Activated T-cell treated with anti-CD3 and anti-CD28 coated beads, Interleukin-2, amount 50 U/mL, for 24 hours (primary cell): ENCODE measurements at places on chromosomes 3 and 15.

DNA sequence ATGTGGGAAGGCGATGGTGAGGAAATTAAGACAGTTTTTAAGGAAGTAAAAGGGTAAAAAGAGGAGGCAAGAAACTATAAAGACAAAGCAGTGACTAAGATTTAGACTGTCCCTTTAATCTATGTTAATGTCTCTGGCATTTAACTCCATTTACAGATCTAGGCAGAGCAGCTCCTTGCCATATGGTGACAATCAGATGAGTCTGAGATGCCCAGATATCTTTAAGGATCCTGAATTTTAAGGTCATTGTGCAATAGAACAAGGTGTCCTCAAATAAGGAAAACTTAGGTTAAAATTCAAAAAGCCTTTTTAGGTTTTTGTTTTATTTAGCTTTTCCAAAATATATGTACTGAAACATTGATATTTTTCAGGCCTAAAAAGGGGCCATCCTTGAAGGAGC lies 24.1 kb downstream of the RASGRP1 start:
- peaks cover 94% of the 10 kb centered on the region for H3K4me1 ChIP-seq
- peaks cover 85% of the 10 kb centered on the region for H3K36me3 ChIP-seq
- H3K4me3 ChIP-seq: no peak overlapping the region
- no peaks in the 10 kb centered on the region for H3K27me3 ChIP-seq
- H3K27ac ChIP-seq: peak overlapping the region; percentile 56

DNA sequence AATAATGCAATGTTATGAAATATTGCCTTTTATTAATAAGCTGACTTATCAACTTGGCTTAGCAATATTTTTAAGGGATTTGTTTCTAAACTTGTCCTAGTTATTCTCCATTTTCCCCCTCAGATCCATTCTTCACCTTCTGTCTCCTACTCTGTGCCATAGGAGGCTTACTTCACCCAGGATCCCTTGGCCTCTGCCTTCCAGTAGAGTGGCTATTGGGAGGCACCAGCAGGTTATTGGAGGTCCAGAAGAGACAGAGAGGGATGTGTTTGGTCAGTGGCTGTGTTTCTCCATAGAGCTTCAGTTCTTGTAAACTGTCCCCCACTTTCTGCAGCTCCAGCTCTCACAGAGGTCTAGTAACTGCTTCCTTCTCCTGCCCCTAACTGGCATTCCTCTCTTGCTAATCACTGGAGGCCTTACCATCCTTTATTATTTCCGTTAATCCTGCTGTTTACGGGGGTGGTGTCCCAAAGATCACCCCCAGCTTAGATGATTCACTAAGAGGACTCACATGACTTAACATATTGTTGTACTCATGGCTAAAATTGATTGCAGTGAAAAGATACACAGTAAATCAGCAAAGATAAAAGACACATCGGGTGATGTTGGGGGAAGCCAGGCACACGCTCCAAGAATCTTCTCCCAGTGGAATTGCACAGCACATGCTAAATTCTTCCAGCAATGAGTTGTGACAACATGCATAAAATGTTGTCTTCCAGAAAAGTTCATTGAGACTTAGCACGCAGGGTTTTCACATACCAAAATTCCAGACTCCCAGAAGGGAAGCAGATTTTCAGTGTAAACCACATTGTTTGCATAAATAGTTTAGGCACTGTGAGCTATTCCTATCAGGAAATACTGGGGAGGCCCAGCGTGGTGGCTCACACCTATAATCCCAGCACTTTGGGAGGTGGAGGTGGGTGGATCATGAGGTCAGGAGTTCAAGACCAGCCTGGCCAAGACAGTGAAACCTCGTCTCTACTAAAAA lies 67.5 kb downstream of the RPL22L1 start:
- H3K27ac ChIP-seq: no peak overlapping the region
- H3K27me3 ChIP-seq: peaks cover 51% of the 10 kb centered on the region
- H3K4me3 ChIP-seq: no peak overlapping the region
- no peak for DNase-seq
- no peaks in the 10 kb centered on the region for H3K4me1 ChIP-seq

- no peak overlapping the region for H3K4me3 ChIP-seq
- H3K27me3 ChIP-seq: peaks cover 3% of the 10 kb centered on the region
- DNase-seq: no peak
Measured at GRCh38 chr3:73423116-73423515, 201.6 kb downstream of the PDZRN3 start.

GRCh38 chr3:119318876-119319275 lies 24.7 kb downstream of the ARHGAP31 start:
- H3K4me3 ChIP-seq: no peak overlapping the region
- H3K27ac ChIP-seq: no peak overlapping the region
- no peaks in the 10 kb centered on the region for H3K27me3 ChIP-seq
- H3K4me1 ChIP-seq: peaks cover 39% of the 10 kb centered on the region
- no peak for DNase-seq

GRCh38 chr15:76155731-76156130 lies 95.9 kb downstream of the TMEM266 start:
- H3K4me1 ChIP-seq: peaks cover 31% of the 10 kb centered on the region
- peaks cover 8% of the 10 kb centered on the region for H3K27me3 ChIP-seq
- no peaks in the 10 kb centered on the region for H3K36me3 ChIP-seq
- no peak overlapping the region for H3K4me3 ChIP-seq
- no peak for DNase-seq
- H3K27ac ChIP-seq: peak overlapping the region; percentile 61

- DNase-seq: no peak
- no peak overlapping the region for H3K27ac ChIP-seq
- peaks cover 35% of the 10 kb centered on the region for H3K27me3 ChIP-seq
- H3K4me3 ChIP-seq: no peak overlapping the region
- no peaks in the 10 kb centered on the region for H3K36me3 ChIP-seq
Measured at GRCh38 chr15:65072027-65072426, 4.2 kb upstream of the RASL12 start.

- H3K4me1 ChIP-seq: no peaks in the 10 kb centered on the region
- H3K27me3 ChIP-seq: no peaks in the 10 kb centered on the region
- no peak overlapping the region for H3K4me3 ChIP-seq
- no peak for DNase-seq
- no peaks in the 10 kb centered on the region for H3K36me3 ChIP-seq
Measured at GRCh38 chr15:81358248-81358647, 15.8 kb downstream of the TMC3 start.

GRCh38 chr3:44939581-44940036 lies 36.4 kb downstream of the ZDHHC3 start:
- no peaks in the 10 kb centered on the region for H3K27me3 ChIP-seq
- H3K4me3 ChIP-seq: no peak overlapping the region

GRCh38 chr15:38532728-38533127 lies 31.9 kb downstream of the RASGRP1 start:
- H3K4me1 ChIP-seq: peaks cover 97% of the 10 kb centered on the region
- H3K4me3 ChIP-seq: no peak overlapping the region
- peaks cover 95% of the 10 kb centered on the region for H3K36me3 ChIP-seq

DNA sequence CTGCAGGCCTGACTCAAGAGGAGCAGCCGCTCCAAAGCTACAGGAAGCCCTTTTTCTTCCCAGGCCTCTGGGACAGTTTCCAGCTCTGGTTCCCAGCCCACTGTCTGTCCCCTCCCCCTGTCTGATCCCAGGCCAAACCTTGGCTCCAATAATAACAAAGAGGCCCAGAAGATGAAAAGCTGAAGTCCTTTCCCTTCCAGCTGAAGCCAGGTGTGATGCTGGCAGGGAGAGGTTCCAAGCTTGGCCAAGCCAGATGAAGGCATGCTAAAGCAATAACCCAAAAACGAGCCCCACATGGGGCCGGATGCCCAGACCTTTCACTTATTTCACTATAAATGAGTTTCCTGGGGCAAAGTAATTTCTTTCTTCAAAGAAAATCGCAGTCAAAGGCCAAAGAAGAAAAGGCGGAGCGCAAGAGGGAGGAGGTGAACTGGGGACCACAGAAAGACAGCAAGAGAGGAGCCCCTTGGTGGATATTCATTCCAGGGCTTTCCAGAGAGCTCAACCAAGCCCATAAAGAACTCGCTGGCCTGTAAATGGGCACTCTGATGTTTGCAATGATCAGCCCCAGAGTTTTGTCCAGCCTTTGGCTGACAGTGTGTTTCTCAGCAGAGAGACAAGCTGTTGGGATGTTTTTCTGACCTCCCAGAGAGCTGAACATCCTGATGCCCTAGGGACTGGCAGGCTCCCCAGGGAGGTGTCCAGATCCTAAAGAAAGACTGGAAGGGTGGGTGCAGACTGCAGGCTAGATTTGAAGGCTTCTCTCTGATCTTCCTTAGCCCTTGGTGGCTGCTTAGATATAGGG lies 157.6 kb downstream of the UACA start:
- no peaks in the 10 kb centered on the region for H3K4me1 ChIP-seq
- no peak overlapping the region for H3K27ac ChIP-seq
- H3K4me3 ChIP-seq: no peak overlapping the region
- no peak for DNase-seq
- no peaks in the 10 kb centered on the region for H3K36me3 ChIP-seq

DNA sequence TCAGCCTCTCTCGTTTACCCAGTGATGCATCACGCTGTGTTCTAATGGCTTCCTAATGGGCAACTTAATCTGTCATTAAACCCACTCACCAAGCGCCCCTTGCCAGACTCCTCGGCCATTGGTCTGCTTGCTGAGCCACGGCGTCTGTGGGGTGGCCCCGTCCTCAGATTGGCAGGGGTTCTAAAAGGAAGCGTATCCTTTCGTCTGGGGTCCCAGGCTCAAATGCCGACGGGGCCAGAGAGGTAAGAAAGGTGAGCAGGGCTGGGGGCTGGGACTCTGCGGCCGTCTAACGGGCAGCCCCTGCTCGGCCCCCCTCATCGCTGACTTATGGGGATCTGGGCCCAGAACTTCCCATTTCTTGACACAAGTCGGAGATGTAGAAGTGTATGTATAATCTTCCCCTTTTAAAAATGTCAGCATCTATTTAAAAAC lies 315.1 kb upstream of the PROK2 start:
- H3K27me3 ChIP-seq: peaks cover 29% of the 10 kb centered on the region
- H3K4me1 ChIP-seq: peaks cover 30% of the 10 kb centered on the region
- H3K4me3 ChIP-seq: peak overlapping the region; percentile 73
- peak overlapping the region; percentile 85 for H3K27ac ChIP-seq

DNA sequence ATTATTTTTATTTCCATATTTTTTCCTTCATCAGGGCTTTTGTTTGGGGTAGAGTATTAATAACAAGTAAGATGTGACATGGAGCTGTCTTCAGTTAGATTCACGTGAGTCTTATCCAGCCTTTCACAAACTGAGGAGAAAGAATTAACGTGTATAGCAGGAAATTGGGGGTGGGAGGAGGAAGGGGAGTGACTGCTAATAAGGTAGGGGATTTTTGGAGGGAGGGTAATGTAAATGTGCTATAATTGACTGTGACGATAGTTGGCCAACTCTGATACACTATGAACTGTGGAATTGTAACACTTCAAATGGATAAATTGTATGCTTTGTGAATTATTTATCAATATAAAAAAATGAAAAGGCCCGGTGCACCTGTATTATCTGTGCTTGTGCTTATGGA lies 8.9 kb downstream of the DUT start:
- H3K27ac ChIP-seq: no peak overlapping the region
- peaks cover 28% of the 10 kb centered on the region for H3K4me1 ChIP-seq
- no peak overlapping the region for H3K4me3 ChIP-seq
- no peaks in the 10 kb centered on the region for H3K27me3 ChIP-seq

GRCh38 chr15:58297639-58298038 lies 134.2 kb upstream of the LIPC start:
- H3K4me1 ChIP-seq: peaks cover 9% of the 10 kb centered on the region
- no peak overlapping the region for H3K27ac ChIP-seq
- no peak overlapping the region for H3K4me3 ChIP-seq
- no peaks in the 10 kb centered on the region for H3K36me3 ChIP-seq
- H3K27me3 ChIP-seq: no peaks in the 10 kb centered on the region

DNA sequence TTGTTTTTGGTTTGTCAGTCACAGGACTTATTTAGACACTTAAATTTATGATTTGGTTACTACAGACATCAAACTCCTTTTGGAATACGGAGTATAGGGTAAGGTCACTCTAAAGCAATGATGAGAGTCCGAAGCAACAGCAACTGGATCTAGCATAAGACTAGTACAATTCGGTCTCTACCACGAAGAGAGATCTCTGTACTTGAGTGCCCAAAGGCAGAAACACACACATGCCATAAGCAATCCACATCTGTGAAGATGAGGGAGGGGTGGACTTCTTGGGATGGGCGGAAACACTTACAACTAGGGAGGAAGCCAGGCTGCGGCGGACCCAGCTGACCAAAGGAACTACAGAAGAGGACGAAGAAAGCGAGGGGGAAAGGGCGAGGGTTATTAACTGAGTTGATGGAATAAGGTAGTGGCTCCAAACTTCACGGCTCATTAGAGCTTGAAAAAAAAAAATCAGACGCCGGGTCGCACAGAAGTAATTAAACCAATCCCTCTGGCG lies 595 bp downstream of the DPH6 start:
- H3K27ac ChIP-seq: peak overlapping the region; percentile 99
- no peak for DNase-seq
- H3K4me3 ChIP-seq: peak overlapping the region; percentile 89
- H3K4me1 ChIP-seq: peaks cover 33% of the 10 kb centered on the region
- H3K36me3 ChIP-seq: peaks cover 14% of the 10 kb centered on the region

- no peak overlapping the region for H3K27ac ChIP-seq
- no peak overlapping the region for H3K4me3 ChIP-seq
- DNase-seq: no peak
- H3K27me3 ChIP-seq: peaks cover 11% of the 10 kb centered on the region
- peaks cover 65% of the 10 kb centered on the region for H3K4me1 ChIP-seq
Measured at GRCh38 chr3:5009506-5010109, 30.4 kb downstream of the BHLHE40 start.

DNA sequence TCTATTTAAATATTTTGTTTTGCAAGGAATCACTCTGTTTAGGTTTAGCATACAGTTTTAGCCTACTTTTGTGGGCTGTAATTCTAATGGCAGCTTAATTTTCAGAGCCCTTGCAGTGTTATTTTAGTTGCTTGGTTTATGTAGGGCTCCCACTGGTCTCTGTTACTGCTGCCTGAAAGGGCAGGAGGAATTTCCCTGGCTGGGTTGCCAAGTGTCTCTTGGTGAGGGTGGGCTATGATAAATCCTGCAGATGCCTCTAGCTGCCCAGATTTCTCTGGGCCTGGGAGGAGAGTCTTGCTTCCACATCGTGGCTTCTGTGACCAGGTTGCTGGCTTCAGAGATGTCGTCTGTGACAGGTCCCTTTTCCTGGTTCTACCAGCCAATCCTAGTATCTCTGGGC lies 36.2 kb downstream of the ILDR1 start:
- DNase-seq: no peak
- no peaks in the 10 kb centered on the region for H3K36me3 ChIP-seq
- no peak overlapping the region for H3K4me3 ChIP-seq
- H3K27me3 ChIP-seq: peaks cover 13% of the 10 kb centered on the region
- H3K4me1 ChIP-seq: peaks cover 12% of the 10 kb centered on the region

GRCh38 chr15:80778621-80778963 lies 578 bp upstream of the CEMIP start:
- H3K4me1 ChIP-seq: peaks cover 22% of the 10 kb centered on the region
- no peaks in the 10 kb centered on the region for H3K36me3 ChIP-seq
- no peak overlapping the region for H3K27ac ChIP-seq
- H3K4me3 ChIP-seq: no peak overlapping the region
- peaks cover 62% of the 10 kb centered on the region for H3K27me3 ChIP-seq

GRCh38 chr3:195805181-195805580 lies 6.5 kb downstream of the MUC4 start:
- peaks cover 12% of the 10 kb centered on the region for H3K27me3 ChIP-seq
- H3K4me3 ChIP-seq: no peak overlapping the region
- no peaks in the 10 kb centered on the region for H3K36me3 ChIP-seq
- H3K4me1 ChIP-seq: peaks cover 35% of the 10 kb centered on the region
